ENCODE measurements at places on chromosomes 11 and 22.
A peak's percentile ranks its signal among the peaks of the same experiment; 100 is the strongest.

DNA sequence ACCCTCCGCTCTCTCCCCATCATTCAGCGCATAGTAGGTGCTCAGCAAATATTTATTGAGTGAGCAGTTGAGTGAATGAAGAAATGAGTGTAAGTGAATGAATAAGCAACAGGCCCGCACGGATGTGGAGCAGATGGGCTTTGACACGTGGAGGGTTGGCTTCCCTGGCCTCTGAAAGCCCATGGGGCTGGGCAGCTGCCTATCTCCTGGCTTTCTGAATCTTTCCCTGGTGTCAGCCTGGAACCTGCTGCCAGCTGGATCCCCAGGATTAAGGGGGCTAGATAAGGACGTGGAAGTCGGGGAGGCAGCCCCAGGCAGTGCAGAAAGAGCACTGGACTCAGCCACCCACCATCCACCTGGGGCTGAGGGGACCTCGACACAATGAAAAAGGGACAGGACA lies 12.6 kb downstream of the IL2RB start:
- no peak for DNase-seq

DNA sequence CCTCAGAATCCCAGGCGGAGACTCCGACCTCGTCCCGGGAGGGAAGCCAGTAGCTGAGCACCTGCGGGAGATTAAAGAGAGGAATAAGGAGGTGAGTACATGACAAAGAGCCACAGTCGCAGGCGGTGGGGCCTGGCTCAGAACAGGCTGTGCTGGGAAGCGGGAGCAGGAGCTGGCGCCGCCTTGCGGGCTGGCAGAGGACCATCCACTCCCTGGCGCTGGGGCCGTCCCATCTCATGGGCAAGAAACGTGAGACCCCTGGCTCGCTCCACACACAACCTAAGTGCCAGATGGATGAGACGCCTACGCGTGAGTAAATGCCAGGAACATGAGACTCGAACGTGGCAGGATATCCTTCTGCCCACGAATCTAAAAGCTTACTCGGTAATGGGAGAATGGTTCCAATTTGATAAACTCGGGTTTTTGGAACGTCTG lies 6.3 kb downstream of the CEND1 start:
- peak; percentile 85 for DNase-seq

DNA sequence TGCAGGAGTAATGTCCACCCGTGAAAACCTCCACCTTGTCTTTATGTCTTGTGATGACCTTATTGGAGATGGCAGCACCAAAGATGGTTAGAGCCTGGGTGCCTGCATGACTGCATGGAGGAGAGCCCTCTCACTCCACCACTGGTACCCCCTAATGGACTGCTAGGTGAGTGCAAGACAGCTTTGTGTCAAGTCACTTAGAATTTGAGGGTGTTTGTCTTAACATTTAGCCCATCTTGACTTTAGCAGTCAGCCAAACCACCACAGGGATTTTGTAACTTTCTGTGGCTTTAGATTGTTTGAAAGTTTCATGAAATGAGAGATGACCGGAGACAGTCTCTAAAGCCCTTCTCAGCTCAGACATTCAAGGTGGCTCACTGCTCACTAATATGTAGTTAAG lies 232.9 kb upstream of the NCAM1 start:
- DNase-seq = no peak

- DNase-seq = no peak
These were observed 3.3 kb upstream of the SHISA8 start for GRCh38 chr22:41917903-41918791.

- no peak for DNase-seq
These were observed 223.2 kb downstream of the DYNC2H1 start for GRCh38 chr11:103332409-103332808.

DNA sequence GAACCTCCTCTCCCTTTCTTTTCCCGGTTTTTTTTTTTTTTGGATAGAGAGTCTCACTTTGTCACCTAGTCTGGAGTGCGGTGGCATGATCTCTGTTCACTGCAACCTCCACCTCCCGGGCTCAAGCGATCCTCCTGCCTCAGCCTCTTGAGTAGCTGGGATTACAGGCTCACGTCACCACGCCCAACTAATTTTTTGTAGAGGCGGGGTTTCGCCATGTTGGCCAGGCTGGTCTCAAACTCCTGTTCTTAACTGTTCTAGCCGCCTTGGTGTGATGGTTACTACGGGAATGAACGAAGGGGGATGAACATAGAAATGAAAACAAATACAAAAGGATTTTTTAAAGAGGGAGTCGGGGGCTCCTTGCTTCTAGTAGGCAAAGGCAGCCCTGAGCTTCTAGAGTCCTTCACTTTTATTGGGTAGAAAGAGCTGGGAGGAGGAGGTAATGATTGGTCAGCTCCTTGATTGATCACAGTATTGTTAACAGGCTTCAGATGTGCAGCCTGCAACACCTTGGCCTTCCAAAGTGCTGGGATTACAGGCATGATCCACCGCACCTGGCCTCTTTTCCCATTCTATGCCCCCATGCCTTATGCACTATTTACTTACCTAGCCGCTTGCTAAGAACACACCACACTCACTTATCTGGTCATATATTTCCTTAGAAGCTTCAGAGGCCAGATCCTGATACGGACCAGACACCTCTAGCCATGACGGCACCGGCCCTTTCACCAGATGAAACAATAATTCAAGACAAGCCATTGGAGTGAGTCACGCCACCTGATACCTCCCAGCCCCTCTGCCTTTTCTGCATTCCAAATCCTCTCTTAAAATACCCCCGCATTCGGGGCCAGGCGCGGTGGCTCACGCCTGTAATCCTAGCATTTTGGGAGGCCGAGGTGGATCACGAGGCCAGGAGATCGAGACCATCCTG lies 20.7 kb downstream of the SUSD2 start:
- no peak for DNase-seq

DNA sequence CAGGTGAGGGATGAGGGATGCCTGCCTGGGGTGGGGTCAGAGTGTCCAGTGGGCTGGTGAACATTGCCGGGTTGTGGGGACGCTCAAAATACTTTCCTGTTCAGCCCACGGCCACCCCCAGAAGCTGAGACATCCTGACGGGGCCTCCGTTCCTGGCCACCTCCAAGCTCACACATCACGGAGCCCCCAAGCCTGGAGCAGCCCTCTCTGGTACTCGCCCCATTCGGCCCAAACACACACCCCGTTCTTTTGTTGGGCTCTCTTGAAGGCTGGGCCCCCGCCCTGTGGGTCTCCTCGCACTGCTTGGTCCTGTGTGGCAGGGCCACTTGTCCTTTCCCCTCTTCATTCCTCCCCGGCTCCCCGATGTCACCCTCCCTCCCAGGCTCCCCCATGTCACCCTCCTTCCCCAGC lies 442.6 kb downstream of the TBC1D22A start:
- no peak for DNase-seq

- peak; percentile 44 for DNase-seq
These were observed at the start of gene PAX6 for GRCh38 chr11:31810779-31811647. PAX6 (minus strand) TSS chr11:31811322; CDS start chr11:31806411, 4,911 bp downstream.

DNA sequence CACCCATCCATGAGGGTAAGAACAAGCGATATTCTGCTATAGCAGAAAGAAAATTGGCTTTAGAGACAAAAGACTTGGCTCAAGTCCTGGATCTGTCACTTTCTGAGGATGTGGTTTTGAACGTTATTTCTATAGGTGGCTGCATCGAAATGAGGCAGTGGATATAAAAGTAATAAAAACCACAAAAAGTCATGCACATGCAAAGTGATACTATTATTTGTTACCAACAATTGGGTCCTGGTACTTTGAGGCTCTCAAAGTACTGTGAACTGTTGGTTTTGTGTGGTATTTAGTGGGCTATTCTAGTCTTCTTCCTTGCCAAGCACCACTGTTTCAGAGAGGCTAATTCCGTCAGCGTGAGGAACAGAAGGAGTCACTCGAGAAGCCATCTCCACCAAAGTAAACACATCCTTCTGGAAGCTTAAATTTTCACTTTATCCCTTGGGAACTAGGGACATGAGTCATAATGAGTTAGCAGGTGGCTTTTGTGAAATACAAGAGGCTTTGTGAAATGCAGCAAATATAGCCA lies 13.1 kb downstream of the UBASH3B start:
- no peak for DNase-seq

GRCh38 chr11:688681-689080 lies 6.3 kb downstream of the DEAF1 start:
- peak; percentile 40 for DNase-seq

DNA sequence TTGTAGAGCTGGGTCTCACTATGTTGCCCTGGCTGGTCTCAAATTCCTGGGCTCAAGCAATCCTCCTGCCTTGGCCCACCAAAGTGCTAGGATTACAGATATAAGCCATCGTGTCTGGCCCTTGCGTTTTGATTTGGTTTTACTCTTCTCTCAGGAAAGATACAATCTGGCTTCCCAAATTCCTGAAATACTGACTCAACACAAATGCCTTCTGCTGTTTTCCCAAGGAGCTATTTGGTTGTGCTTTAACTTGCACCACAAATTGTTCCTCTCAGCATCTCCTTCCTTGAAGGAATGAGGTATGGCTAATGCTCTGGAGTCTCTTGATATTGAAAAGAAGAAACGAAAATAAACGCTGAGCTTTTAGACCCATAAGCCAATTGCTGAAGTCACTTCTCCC lies 110.0 kb upstream of the PAX6 start:
- no peak for DNase-seq

DNA sequence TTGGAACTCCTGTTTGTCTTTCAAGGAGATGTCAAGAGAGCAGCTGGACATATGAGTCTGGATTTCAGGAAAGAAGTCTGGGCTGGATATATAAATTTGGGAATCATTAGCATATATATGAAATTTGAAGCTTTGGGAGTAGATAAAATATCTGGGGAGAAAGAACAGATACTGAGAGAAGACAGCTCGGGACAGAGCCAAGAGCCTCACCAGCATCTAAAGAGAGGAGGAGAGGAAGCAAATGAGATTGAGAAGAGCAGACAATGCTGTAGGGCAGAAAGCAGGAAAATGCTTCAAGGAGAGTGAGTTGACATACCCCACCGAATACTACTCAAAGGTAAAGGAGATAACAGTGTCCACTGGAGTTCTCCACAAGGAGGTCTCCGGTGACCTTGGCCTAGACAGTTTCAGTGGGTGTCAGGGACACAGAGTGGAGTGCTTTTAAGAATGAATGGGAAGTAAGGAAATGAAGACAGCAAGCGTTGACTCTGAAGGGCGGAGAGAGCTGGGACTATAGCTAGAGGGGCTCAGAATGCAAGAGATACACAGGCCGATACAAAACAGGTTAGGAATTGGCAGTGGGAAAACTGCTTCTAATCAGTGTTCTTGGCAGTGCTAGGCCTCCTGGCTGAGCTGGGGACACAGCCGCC lies 862 bp downstream of the APBB1 start:
- DNase-seq = no peak

DNA sequence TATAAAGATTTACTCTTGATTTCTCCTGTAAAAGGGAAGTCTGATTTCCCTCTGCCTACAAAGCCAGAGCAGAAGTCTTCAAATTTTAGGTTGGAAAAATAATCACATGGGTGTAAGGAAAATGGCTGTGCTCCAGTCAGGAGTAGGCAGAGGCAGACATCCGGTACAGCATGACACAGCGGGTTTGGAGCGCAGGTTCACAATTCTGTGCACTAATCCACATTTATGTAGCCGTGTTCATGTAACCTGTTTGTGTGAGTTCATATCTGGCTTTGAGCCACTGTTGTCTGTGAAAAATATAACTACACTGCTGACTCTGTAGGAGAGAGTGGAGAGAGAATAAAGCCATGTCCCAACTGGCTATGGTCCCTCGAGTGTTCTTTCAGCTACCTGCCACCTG lies 248.0 kb downstream of the CASP12 start:
- DNase-seq = no peak

GRCh38 chr11:134342572-134343340 lies 11.0 kb downstream of the GLB1L2 start:
- DNase-seq = no peak

- DNase-seq = no peak
These were observed 63.5 kb downstream of the SIK2 start for GRCh38 chr11:111665777-111666176.

DNA sequence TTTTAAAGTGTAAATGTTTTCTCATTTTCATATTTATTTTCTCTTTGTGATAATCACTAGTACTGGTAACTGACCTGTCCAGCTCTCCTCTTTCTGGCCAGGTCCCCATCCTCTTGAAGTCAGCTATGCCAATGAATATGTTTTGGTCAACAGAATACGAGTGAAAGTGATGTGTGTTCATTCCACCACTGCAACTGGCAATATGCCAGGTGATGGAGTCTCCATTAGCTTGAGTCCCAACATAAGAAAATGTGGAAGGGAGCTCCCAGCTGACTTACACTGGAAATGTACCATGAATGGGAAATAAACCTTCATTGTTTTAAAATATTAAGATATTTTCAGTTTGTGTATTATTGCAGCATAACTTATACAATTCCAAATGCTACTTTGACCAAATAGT lies 75.8 kb downstream of the CCDC34 start:
- no peak for DNase-seq

- DNase-seq = no peak
These were observed 208.1 kb downstream of the MYO18B start for GRCh38 chr22:25950111-25950510.

DNA sequence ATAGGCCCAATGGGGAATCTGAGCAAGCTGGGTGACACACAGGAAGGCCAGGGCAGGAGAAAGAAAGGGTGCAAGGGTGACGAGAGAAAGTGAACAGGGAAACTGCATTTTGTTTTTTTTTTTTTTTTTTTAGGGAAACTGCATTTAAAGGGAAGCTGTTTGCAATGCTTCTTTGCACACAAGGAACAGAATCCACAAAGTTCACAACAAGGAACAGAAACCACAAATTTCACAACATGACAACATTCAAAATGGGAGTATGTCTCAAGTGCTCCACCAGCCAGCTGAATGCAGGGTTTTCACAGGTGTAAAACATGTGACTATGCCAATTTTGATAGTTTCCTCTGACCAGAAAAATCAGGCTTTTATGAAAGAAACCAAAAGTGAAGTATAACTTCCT lies 6.8 kb upstream of the PLAAT3 start:
- no peak for DNase-seq

DNA sequence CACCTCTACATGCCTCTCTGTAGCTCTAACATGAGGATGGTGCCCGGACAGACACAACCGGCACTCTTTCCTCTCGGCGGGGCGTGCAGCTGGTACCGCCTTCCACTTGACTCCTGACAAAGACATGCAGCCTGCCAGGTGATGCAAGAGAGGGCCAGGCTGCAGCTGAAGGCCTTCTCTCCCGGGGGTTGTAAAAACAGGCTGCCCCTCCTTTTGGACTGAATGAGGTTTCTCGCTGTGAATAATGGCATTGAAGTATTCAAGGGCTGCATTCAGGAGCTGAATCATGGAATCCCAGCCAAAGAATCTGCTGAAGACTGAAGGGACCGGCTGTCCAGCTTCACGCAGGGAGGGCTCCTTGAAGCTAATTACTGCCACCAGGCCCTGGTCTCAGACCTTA lies 110.9 kb downstream of the GALNT18 start:
- DNase-seq = peak; percentile 57

- no peak for DNase-seq
These were observed 108.7 kb upstream of the E2F8 start for GRCh38 chr11:19349340-19350025.
